Urinary bladder (tissue), 4 donors: ENCODE measurements at places on chromosomes 6 and 20. TPM values are rescaled to one million over a fixed set of nuclear protein-coding genes. Genes with fewer than 3 reads are reported as not detected.

- no peak for DNase-seq
Observed at GRCh38 chr20:46694484-46694883, 5.2 kb upstream of the TP53RK start.

DNA sequence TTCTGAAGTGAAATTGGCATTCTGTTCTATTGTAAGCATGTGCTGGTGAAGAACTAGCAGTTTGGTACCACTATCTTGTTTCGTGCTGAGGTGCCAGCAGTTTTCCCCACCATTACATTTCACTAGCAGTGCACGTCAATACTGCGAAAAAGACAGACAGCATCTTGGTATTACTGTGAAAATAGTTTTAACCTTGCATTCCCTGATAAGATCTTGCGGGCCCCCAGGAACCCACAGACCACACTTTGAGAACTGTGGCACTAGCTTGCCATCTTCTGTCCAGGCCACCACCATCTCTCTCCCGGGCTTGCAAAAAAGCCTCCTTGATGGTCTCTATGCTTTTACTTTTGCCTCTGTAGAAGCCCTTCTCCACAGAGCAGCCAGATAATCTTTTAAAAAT, 185.7 kb downstream of the BACH2 start:
- DNase-seq = no peak

- DNase-seq = no peak
Observed at GRCh38 chr20:1075616-1076015, 42.8 kb upstream of the PSMF1 start.

- DNase-seq = peak; percentile 77
Observed at GRCh38 chr20:49344975-49345374, 67.1 kb upstream of the ZNFX1 start.

DNA sequence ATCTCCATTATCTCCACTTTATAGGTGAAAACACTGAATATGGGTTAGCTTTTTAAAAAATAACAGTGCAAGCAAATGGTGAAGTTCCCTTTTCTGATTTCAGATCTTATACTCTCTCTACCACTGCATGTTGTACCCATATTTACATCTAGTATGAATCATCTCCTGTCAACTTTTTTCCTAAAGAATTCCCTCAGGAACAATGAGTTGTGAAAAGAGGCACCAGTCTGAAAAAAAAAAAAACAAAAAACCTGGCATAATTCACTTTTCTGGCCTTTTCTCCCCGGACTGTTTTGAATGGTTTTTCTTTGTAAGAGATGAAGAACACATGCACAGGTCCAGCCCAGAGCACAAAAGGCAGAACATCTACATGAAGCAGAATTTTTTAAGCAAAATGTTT, 596.0 kb downstream of the COL12A1 start:
- no peak for DNase-seq

- no peak for DNase-seq
Observed at GRCh38 chr6:14520536-14520935, 403.0 kb downstream of the CD83 start.

DNA sequence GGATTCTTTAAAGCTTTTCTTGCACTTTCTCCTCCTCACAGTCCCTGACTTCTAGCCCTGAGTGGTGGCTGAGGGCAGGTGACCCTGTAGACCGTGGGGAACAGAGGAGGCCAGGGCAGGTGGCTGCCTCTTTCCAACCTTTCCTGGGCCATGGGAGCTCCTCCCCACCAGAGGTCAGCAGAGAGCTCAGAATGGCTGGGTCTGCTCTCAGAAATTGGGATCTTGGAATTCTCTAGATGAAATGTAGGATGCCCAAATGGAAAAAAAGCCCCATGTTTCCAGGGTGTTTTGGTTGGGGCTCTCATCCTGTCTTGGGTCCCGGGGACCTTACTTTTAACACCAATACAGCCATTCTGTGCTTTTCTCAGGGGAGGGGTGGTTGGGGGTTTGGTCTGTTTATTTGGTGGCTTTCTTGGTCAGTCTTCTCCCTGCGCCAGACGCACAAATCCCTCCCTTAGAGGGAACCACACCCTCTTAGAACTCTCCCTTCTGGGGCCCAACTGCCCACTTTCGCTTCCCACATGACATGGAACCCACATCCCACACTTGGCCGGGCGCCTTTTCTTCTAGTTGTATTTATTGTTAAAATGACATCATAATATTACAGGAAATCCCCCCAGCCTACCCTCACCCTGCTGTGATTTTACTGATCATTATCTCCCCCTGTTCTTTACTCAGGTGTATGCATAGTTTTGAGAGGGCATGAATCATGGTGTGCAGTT, 17.9 kb downstream of the GNAS start:
- DNase-seq = no peak

- no peak for DNase-seq
Observed at GRCh38 chr20:22027423-22027822, 322.0 kb downstream of the PAX1 start.

DNA sequence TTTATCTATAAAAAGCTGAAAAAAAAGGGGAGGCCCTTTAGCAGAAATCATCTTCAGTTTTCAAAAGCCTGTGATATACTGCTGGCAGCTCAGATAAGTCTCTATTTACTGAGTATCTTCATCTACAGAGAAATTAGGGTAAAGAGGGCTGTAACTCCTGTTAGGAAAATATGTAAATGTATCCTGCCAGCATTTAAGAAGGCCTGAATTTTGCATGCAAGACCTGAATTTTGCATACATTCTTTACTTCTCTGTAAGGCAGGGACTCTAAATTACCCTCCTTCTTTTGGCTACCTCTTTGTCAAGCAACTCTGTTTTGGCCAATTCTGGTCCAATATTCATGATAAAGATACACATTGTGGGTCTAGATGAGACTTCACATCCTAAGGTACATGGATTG, 150.6 kb upstream of the SPACA1 start:
- DNase-seq = no peak

- DNase-seq = no peak
Observed at GRCh38 chr6:26031151-26031594, 56.1 kb upstream of the HFE start.

DNA sequence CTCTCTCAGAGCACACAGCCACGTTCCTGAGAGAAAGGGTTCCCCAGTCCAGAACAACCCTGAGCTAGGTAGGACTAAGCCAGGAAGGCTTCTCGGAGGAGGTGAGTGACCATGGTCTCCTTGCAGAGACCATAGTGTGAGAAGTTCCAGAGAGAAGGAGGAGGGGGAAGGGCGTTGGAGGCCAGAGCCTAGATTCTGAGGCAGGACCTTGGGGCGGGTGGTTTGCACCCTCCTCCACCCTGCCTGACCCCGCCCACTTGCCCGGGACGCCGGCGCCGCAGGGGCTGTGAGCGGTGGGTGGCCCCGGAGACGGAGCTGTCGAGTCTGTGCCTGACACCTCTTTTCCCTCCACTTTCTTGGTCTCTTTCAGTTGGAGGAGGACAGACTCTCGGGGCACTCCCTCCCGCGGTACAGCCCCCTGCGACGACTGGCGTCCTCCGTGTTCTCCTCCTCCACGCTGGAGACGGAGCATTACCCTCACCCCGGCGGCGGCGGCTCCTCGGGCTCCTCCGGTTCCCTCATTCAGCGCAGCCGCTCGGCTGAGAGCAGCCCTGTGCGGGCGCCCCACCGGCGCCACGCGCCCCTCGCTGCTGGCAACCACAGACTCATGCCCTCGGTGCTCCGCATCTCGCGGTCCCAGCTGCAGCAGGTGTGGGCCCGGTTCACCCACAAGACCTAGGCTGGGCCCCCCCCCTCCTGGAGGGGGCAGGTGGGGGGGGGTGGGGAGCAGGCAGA, 26.2 kb downstream of the TTBK1 start:
- no peak for DNase-seq

DNA sequence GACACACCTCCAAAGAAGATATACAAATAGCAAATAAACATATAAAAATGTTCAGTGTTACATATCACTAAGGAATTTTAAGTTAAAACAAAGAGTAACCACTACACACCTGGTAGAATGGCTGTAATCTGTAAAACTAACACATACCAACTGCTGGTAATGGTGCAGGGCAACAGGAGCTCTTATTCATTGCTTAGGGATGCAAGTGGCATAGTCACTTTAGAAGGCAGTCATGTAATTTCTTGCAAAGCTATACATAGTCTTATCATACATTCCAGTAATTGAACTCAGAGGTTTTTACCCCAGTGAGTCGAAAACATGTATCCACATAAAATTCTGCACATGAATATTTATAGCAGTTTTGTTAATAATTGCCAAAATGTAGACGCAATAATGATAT, 906.8 kb upstream of the CITED2 start:
- DNase-seq = no peak

- DNase-seq = no peak
Observed at GRCh38 chr6:231779-232178, 60.5 kb upstream of the DUSP22 start.

- no peak for DNase-seq
Observed at GRCh38 chr6:26552205-26552604, 14.0 kb downstream of the HMGN4 start.

- DNase-seq = peak; percentile 15
Observed at GRCh38 chr6:87473419-87473903, 687 bp downstream of the SLC35A1 start.

DNA sequence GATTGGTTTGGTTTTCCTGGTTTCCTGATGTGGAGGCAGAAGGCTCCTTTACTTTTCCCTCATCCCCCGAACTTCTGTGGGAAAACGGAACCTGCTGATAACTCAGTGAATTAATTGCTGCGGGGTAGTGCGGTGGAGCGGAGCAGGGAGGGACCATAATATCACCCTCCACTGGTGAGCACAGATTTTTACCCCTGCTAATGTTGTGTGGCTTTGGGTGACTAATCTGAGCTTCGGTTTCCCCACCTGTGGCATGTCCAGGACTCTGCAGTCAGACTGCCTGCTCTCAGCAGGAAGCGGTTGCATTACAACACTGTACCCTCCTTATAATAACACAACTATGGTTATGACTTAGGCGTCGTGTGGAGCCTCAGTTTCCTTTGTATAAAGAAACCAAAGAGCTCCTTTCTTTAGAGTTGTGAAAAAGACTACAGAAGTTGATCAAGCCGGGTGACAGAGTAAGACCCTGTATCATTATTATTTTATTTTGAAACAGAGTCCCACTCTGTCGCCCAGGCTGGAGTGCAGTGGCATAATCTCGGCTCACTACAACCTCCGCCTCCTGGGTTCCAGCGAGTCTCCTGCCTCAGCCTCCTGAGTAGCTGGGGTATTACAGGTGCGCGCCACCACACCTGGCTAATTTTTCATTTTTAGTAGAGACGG, 2.2 kb upstream of the ID1 start:
- no peak for DNase-seq

GRCh38 chr6:6661684-6662083, 73.2 kb downstream of the LY86 start:
- peak; percentile 29 for DNase-seq

DNA sequence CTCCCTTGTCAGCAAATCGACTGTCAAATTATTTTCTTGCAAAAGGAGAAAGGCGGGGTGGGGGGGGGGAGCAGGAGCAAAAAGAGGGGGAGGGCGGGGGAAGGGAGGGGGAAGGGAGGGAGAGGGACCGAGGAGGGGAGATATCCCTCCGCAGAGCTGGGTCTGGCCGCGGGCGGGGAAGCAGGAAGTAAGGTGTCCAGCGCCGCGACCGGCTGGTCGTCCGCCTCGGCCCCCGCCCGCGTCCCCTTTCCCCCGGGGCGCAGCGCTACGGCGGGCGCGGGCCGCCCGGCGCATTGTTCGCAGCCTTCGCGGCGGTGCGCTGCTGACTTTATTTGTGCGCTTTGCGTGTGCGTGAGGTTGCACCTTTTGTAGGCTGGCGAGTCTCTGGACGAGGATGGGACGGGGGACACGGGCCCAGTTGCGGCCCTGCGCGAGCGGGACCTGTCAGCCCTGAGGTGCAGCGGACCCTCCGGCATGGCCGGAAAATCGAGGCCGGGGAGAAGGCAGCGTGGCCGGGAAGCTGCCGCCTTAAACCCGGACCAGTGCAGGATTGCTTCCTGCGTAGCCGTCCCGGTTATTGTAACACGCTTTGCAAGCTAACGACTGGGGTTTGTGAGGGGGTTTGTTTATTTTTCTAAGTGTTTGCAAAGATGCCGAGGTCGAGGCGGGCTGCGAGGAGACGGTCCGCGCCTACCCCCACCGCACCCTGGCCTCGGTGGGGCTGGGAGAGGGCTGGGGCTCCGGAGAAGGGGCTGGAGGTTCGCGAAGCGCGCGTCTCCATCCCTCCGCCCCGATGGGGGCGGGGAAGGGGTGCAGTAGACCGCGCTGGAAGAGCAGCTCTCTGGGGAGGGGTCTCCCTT, 675 bp upstream of the TRERF1 start:
- peak; percentile 78 for DNase-seq

- no peak for DNase-seq
Observed at GRCh38 chr20:50124496-50124895, 11.5 kb upstream of the UBE2V1 start.

GRCh38 chr6:146357578-146358430, 185.8 kb upstream of the RAB32 start:
- DNase-seq = no peak

- no peak for DNase-seq
Observed at GRCh38 chr6:40791004-40791403, 203.8 kb upstream of the LRFN2 start.

- no peak for DNase-seq
Observed at GRCh38 chr20:14883324-14883723, 545.9 kb upstream of the FLRT3 start.

GRCh38 chr6:71246596-71246995, 42.0 kb upstream of the OGFRL1 start:
- DNase-seq = no peak

- DNase-seq = no peak
Observed at GRCh38 chr6:91600561-91600960, 1013.7 kb upstream of the MAP3K7 start.

The DAAM2 gene
- 21.1 TPM for total RNA-seq

The GMPR gene
- total RNA-seq = 4.5 TPM

The F13A1 gene
- 203 TPM for total RNA-seq

The BHLHE23 gene
- total RNA-seq = 0.26 TPM

The GUCA1A gene
- 2.5 TPM for total RNA-seq

The SHLD1 gene
- 3.6 TPM for total RNA-seq

The CFB gene
- total RNA-seq = 6.5 TPM

The TENT5A gene
- total RNA-seq = 154 TPM

The CTSZ gene
- total RNA-seq = 55.1 TPM

The MYLK2 gene
- 1.7 TPM for total RNA-seq

The MBOAT1 gene
- 30.3 TPM for total RNA-seq

The CYB5R4 gene
- 9.4 TPM for total RNA-seq

The PRDM13 gene
- total RNA-seq = not detected

The MYB gene
- 2.1 TPM for total RNA-seq

The SLC22A3 gene
- 11.0 TPM for total RNA-seq

The KIF6 gene
- 1.1 TPM for total RNA-seq

The IRF4 gene
- total RNA-seq = 2.0 TPM

The GLP1R gene
- total RNA-seq = 0.58 TPM
